ENCODE measurements at places on chromosomes 12 and 14. TPM values are rescaled to one million over a fixed set of nuclear protein-coding genes. Genes with fewer than 3 reads are reported as not detected.

Gene GARIN6
- not detected for total RNA-seq

Gene YLPM1
- 77.3 TPM for total RNA-seq

DNA sequence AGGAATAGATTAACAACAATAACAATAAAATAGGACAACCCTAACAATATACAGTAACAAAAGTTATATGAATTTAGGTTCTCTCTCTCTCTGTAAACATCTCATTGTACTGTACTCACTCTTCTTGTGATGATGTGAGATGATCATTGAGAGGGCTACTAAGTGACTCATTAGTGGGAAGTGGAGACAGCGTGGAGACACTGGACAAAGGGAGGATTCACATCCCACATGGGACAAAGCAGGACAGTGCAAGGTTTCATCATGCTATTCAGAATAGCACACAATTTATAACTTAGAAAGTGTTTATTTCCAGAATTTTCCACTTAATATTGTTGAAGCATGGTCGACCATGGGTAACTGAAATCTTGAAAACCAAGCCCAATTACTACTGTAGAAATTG, 26.0 kb upstream of the SPATA7 start:
- DNase-seq: no peak

GRCh38 chr12:128791395-128792322, 32.1 kb downstream of the SLC15A4 start:
- peak; percentile 70 for DNase-seq

- DNase-seq: no peak
Measured at GRCh38 chr12:31618228-31619025, 27.5 kb upstream of the DENND5B start.

DNA sequence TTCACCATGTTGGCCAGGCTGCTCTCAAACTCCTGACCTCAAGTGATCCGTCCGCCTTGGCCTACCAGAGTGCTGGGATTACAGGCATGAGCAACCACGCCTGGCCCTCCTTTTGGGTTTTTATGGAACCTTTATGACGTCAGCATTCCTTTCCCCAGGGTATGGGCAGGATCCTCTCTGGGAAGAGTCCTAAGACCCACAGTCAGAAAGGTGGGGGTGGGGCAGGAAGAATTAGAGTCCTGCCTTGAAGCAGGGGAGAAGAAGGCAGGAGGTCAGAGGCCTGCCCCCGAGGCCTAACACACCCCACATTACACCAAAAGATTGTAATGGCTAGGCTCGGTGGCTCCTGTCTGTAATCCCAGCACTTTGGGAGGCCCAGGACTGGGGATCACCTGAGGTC, 30.8 kb upstream of the CDK17 start:
- DNase-seq: no peak

DNA sequence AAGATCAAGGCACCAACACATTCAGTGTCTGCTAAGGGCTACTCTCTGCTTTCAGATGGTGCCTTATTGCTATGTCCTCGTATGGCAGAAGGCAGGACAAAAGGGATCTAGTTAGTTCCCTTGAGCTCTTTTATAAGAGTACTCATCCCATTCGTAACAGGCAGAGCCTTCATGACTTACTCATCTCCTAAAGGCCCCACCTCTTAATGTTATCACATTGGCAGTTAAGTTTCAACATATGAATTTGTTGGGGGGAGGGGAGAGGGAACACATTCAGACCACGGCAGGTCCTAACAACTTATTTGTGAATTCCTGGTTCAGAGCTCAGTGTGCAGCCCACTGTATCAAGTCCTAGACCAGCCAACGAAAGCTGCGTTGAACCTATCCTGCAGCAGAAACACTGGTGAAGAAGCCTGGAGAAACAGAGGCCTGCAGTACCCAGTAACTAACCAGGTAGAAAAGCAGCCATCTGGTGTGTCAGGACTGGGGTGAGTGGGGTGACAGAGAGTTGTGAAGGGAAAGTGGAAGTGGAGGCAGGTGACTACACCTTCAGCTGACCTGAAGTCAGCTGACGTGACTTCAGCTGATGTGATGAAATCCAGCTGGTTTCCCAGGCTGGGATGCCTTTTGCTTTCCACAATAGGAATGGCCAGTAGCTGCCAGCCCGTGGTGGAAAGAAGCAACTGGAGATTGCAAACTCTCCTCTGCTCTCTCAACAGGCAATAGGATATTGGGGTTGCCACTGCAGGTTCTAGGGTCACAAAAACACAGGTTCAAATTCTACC, 101.6 kb upstream of the PLXNC1 start:
- DNase-seq: no peak

GRCh38 chr12:94276725-94277124, 128.3 kb downstream of the PLXNC1 start:
- no peak for DNase-seq

Gene FUT8
- total RNA-seq: 38.3 TPM

Gene PRB2
- not detected for total RNA-seq

DNA sequence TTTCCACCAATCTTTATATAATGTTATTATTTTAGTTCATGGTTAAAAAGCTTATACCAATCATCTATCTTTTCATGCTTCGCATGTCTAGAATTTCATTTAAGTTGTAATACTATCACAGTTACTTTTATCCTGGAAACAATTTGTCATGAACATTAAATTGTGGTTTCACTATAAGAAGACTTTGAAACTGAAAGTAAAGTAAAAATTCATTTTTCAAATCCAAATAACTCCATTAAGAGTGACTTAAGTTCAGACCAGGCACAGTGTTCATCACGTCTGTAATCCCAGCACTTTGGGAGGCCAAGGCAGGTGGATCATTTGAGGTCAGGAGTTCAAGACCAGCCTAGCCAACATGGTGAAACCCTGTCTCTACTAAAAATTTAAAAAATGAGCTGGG, 12.4 kb downstream of the ESR2 start:
- no peak for DNase-seq

- DNase-seq: peak; percentile 50
Measured at GRCh38 chr12:112900298-112901145, 6.2 kb upstream of the OAS1 start.

DNA sequence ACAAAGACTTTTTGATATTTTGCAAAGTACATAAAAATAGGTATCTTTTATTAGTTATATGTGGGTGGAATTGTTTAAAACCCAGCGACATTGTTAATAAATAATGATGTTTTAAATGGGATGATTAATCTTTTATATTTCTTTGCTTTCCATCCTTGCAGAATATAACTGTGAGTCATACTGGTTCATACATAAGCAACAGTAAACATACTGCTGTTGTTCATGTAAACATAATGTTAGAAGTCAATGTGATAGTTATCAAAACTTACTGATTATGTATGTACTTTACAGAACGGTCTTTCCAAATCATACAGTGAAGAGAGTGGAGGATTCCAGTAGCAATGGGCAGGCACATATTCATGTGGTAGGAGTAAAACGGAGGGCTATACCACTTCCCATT, 119.8 kb downstream of the ARID2 start:
- DNase-seq: no peak

DNA sequence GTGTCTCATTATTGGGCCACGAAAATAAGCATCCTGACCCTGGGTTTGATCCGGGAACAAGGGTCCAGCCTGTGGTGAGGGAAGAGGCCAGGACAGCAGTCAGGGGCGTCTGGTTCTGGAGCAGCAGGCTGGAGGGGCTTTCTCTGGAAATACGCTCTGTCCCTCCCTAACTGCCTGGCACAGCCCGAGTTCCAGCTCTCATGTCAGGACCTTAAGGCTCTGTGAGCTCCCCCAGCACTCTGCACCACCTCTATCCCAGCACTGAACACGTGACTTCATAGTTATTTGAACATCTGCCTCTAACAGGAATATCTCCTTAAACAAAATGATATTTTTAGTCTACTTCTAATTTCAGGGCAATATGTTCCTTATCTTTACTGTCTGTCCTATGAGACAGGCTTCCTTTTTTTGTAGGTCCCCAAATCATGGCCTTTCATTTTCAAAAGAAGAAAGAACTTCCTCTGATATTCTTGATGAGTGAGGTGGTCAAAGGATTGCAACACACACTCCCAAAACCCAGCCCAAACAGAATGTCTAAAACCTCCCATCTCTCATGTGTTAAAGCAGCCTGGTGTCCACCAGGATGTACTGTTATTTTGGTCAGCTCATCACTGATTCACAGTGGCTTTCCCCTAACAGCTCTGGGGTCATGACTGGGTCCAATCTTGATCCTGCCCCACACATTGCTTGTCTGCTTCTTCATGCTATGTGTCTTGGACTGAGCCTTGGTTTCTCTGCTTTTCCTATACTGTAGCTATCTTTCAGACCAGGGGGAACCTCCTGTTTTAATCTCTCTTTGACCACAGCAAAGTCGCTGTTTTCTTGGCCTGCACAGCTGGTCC, 9.7 kb downstream of the AQP6 start:
- no peak for DNase-seq

Gene FKBP11
- total RNA-seq: 116 TPM

DNA sequence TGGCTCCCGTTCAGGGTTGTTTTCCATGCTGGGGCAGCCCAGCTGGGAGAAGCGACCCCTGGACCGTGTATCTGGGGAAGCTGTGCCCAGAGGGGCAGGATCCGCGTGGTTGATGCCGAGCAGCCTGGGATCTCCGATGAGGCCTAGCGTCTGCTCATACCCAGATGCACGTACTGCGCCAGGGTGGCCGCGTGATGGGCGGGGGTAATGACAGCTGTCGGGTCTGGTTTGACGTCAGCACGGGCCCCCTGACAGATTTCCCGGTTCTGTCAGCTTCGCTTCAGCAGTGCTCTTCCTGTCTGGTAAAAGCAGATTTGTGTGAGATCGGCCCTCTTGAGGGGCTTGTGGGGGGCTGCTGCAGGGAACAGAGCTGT, 147.3 kb downstream of the TSPAN9 start:
- no peak for DNase-seq

DNA sequence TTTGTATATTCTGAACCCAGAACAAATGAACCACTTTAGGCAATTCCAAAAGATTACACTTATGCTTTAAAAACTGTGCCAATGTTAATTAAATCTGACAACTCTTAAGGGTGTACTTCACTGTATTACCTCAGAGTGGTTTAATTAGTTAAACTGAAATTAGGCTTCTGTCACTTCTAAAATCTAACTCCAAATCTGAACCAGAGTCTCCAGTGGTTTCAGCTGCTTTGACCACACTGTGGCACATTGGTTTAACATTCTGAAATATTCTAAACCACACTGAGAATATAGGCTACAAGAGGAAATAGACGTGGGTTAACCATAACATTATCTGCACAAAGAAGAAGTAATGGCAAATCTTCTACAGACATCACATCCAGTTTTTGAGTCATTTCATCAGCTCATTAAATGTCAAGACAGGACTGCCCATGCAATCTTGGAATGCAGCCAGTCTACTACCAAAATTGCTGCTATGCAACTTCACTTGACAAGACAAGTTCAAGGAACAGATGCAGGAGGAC, 94.8 kb downstream of the LRP6 start:
- DNase-seq: no peak

GRCh38 chr14:77409131-77409533, 14.2 kb downstream of the NOXRED1 start:
- DNase-seq: peak; percentile 11

DNA sequence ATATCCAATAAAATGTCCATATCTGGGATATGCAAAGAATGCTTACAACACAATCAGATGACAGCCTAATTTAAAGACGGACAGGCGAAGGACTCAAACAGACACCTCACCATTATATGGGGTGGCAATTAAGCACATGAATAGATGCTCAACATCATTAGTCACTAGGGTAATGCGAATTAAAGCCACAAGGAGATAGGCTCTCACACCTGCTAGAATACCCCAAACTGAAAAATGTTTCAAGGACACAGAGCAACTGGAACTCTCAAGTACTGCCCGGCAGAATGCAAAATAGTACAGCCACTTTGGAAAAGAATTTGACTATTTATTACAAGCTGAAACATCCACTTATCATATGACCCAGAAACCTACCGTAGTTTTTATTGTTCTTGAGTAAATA, 42.9 kb downstream of the FERMT2 start:
- DNase-seq: no peak

DNA sequence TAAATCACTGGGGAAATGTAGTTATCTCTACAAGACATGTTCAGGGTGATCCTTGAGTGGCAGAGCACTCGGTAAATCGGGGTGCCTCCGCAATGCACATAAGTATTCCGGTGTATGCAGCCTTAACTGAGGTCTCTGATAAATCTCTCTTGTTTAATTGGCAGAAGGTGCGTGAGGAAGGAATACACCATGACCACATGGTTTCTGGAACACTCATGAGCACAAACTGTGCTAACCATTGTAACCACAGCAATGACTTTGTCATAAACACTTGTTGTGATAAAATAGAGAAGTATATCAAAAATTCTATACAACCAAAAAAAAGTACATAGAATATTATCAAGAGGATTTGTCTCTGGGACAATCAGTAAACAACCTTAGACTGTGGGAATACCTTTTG, 146.8 kb upstream of the DIO2 start:
- no peak for DNase-seq

Gene KCNA5
- total RNA-seq: not detected

GRCh38 chr14:22650960-22651521, 6.9 kb upstream of the OR6J1 start:
- no peak for DNase-seq

DNA sequence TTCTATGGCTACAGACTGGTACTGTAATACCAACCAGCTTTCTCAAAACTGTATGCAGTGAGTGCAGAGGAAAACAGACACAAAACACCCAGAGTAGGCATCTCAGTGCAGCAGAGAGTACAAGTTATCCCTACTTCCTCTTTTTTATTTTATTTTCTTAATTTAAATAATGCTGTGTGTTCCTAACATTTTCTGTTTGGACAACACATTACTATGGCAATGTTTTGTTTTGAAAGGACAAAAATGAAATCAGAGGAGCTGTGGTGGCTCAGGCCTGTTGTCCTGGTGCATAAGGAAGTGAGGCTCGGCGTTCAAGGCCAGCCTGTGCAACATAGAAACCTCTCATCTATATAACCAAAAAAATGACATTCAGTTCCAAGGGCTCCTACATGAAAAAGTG, 33.7 kb upstream of the SELPLG start:
- DNase-seq: no peak

Gene KRT78
- not detected for total RNA-seq

Gene KLHL33
- total RNA-seq: 0.19 TPM

Gene CCDC198
- not detected for total RNA-seq

- no peak for DNase-seq
Measured at GRCh38 chr12:93010461-93010860, 81.4 kb upstream of the EEA1 start.

DNA sequence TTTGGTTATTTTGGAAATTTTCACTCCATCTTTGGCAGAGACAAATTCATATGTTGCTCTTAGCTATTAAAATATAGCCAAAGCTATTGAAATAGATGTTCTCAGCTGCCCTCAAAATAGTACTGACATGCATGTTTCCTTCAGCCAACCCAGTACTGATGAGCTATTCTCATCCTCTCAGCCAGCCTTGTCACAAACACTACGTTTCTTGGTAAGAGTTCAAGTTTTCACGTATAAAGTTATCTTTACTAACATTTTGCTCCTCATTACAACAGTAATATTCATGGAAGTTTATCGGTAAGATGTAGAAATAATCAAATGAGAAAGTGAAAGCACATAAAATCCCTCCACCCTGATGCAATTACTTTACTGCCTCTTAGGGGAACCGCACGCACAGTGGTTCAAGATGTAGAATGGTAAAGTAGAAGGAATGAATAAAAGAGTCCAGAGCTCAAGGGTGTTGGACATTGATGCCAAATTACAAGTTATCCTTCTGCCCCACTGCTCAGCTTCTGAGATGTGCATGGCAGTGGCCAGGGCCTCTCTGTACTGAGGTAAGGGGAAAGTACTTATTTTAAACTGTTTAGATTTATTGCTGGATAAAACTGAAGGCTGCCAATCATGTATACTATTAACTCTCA, 20.7 kb downstream of the GCH1 start:
- no peak for DNase-seq

Gene WNT5B
- not detected for total RNA-seq

Gene SYT10
- not detected for total RNA-seq

GRCh38 chr14:78367355-78367754, 197.2 kb downstream of the NRXN3 start:
- DNase-seq: no peak
